ENCODE measurements at places on chromosomes 5 and 9. TPM values are rescaled to one million over a fixed set of nuclear protein-coding genes. Genes with fewer than 3 reads are reported as not detected.

Gene CDC20B
- not detected for total RNA-seq

Gene S1PR3
- 33.0 TPM for total RNA-seq

Gene RGS7BP
- 4.8 TPM for total RNA-seq

Gene POU5F2
- total RNA-seq: 6.1 TPM

- no peak for DNase-seq
Observed at GRCh38 chr9:115032296-115032695, 85.7 kb downstream of the TNC start.

GRCh38 chr9:617445-618085, 223.9 kb upstream of the DMRT1 start:
- DNase-seq: no peak

- DNase-seq: no peak
Observed at GRCh38 chr9:83167126-83167525, 104.2 kb upstream of the RASEF start.

DNA sequence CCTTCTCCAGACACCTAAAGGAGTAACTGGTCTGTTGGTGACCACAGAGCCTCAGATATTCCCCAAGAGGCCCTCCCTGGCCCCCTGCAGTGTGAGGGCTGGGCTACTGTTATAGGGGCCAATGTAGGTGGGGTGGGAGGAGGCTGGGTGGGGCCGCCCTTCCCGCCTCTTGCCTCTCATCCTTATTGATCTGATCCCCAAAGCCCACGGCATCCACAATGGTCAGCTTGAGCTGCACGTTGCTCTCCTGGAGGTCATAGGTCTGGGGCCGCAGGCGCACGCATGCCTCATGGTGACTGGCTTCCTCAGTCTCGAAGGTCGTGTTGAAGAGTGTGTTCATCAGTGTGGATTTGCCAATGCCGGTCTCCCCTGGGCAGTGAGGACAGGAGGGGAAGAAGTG, 13.0 kb downstream of the SEPTIN8 start:
- DNase-seq: no peak

DNA sequence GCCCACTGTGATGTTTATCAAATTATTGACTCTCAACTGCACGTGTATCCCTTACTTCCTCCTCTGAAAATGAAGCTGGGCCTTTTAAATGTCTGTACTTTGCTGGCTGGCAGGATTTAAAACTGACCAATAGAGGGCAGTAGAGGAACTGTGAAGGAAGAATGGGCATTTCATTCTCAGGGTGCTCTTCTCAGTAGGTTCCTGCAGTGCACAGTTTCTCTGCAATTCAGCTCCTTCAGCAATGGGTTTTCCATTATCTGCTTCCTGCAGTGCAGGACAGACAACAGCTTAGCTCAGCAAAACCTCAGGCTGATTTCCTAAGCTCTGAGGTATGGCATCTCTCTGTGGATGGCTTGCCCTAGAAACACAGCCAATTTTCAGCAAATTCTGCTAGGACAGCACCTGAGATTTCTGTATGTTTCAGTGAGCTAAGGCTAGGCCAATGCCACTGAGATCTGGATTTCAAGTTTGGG, 298.4 kb upstream of the PRDM9 start:
- DNase-seq: no peak

GRCh38 chr5:167699432-167699831, 592.0 kb upstream of the WWC1 start:
- DNase-seq: no peak

- DNase-seq: no peak
Observed at GRCh38 chr5:54062958-54063357, 247.4 kb downstream of the ARL15 start.

Data from sigmoid colon (tissue), 7 donors.